Sigmoid colon (tissue), 7 donors: ENCODE measurements at places on chromosomes 16 and 17. TPM values are rescaled to one million over a fixed set of nuclear protein-coding genes. Genes with fewer than 3 reads are reported as not detected.

DNA sequence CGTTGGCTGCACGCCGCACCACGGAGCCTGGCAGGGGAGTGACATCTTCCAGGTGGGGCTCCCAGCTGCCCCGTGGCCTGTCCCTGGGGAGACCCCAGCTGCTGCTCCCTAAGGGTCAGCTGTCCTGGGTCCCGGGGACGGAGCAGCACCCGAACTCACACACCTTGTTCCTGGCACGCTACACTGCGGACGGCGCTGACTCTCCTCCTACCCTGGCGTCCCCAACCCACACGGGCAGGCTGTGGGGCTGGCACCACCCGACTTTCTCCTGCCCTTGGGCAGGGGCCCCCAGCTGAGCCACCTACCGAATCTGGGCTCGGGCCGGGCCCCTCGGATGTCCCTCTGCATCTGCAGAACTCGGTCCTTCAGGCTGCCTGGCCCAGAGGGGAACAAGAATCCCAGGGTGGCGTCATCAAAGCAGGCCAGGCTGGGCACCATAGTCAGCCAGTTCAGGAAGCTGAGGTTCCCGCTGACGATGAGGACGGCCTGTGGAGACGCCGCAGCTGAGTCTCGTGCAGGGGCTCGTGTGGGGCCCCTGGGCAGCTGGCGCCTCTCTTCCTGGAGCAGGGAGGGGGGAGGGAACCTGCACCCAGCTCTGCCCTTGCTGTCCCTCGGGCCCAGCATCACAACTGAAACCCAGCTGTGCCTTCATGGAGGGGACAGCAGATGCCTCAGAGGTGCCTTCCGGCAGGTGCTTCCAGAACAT lies 70.5 kb upstream of the GNG13 start:
- H3K36me3 ChIP-seq, result peaks cover 63% of the 10 kb centered on the region
- no peaks in the 10 kb centered on the region for H3K4me1 ChIP-seq
- no peak overlapping the region for H3K4me3 ChIP-seq
- DNase-seq, result peak; percentile 64
- H3K27ac ChIP-seq, result no peak overlapping the region
- H3K27me3 ChIP-seq, result no peaks in the 10 kb centered on the region

DNA sequence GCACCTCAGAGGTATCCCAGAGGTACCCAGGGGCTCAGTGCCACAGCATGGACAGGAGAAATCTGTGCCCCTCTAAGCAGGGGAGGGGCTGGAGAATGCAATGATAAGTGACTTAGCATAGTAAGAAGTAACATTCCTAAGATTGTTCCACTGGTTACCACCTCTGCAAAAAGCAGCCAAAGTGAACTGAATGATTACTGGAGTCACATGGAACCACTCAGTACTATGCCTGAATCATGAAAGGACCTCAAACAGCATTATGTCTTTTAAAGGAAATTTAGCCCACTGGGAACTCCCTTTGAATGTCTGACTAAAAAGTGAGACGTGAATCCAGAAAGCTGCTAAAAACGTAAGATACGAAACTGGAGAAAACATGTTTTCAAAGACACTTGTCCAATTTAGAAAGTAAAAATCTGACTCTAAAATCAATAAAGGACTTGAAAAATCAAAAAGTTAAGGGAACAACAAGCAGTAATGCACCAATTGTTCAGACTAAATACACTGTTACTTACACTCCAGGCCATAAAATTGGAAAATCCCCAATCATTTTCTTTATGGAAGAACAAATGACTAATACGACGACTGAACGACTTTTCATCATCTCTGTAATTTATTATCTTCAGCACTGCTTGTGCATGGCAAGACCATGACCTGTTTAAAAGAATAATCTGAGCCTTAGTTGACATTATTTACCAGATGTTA lies 38.6 kb downstream of the LITAFD start:
- no peak for DNase-seq
- H3K36me3 ChIP-seq, result peaks cover 53% of the 10 kb centered on the region
- no peaks in the 10 kb centered on the region for H3K27me3 ChIP-seq

- peak; percentile 94 for DNase-seq
- no peaks in the 10 kb centered on the region for H3K36me3 ChIP-seq
- H3K4me1 ChIP-seq, result peaks cover 92% of the 10 kb centered on the region
- peak overlapping the region; percentile 88 for H3K27ac ChIP-seq
- H3K27me3 ChIP-seq, result no peaks in the 10 kb centered on the region
These were observed 23.3 kb downstream of the CEP295NL start for GRCh38 chr17:78879635-78880186.

DNA sequence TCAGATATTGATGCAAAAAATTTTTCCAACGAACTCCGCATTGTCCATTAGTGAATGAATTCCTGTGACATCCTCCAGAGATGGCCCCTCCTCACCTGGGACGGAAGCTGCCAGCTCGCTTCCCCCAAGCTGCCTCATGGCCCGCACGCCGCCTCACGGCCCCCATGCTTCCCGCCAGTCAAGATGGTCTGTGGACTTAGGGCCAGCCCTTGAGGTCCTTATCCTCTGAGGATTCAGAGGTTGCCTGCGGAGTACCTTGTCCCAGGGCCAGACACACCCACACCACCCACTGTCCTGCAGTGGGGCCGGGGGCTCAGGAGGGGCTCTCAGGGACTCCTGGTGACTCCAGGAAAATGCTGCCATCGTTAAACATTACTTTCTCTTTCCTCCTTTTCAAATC lies 73.6 kb downstream of the SEC14L1 start:
- no peak overlapping the region for H3K27ac ChIP-seq
- peaks cover 31% of the 10 kb centered on the region for H3K36me3 ChIP-seq
- H3K4me1 ChIP-seq, result peaks cover 2% of the 10 kb centered on the region
- DNase-seq, result peak; percentile 27

DNA sequence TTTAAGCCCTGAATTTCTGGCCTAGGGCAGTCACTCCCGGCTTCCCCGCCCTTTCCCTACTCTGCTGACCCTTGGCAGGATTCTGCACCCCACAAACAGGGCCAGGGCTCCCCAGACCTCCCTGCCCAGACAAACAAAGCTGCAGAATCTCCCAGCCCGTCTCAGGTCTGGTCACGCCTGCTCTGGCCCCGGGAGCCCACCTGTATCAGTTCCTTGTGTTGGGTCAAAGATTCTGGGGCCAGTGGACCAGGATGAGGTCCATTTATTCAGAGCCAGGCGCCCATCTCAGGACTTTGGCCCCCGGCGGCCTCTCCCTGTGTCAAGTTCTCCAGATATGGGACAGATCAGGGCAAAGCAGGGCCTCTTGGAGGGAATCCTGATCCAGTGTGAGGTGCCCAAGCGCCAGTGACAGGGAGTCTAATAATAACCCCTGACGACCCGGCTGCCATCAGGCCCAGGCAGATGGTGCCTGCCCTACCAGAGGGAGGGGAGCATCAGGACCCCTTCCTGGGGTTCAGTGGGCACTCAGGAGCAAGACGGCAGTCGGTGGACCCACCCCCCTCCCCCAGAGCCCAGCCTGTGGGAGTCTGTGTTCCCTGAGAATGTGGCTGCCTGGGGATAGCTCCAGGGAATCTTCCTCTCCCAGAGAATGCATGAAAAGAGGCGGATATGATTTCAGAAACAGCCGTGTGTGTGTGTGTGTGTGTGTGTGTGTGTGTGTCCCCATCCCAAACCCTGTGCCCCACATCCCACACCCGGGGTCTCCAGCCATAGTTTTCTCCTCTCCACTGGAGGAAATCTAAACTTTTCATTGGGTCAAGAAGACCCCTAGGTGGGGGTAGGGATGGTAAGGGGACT lies 1.3 kb downstream of the TTYH2 start:
- no peak for DNase-seq
- peaks cover 6% of the 10 kb centered on the region for H3K36me3 ChIP-seq
- peak overlapping the region; percentile 53 for H3K4me3 ChIP-seq
- H3K4me1 ChIP-seq, result peaks cover 52% of the 10 kb centered on the region
- peak overlapping the region; percentile 76 for H3K27ac ChIP-seq

RASL10B gene
- 0.60 TPM for polyA plus RNA-seq

- no peaks in the 10 kb centered on the region for H3K4me1 ChIP-seq
- no peaks in the 10 kb centered on the region for H3K36me3 ChIP-seq
- no peaks in the 10 kb centered on the region for H3K27me3 ChIP-seq
- no peak overlapping the region for H3K4me3 ChIP-seq
These were observed 956.3 kb upstream of the SOX9 start for GRCh38 chr17:71164561-71164960.

GRCh38 chr16:13099822-13100221 lies 198.4 kb downstream of the SHISA9 start:
- H3K27ac ChIP-seq, result no peak overlapping the region
- H3K4me1 ChIP-seq, result no peaks in the 10 kb centered on the region
- no peaks in the 10 kb centered on the region for H3K36me3 ChIP-seq
- no peaks in the 10 kb centered on the region for H3K27me3 ChIP-seq
- DNase-seq, result no peak

DNA sequence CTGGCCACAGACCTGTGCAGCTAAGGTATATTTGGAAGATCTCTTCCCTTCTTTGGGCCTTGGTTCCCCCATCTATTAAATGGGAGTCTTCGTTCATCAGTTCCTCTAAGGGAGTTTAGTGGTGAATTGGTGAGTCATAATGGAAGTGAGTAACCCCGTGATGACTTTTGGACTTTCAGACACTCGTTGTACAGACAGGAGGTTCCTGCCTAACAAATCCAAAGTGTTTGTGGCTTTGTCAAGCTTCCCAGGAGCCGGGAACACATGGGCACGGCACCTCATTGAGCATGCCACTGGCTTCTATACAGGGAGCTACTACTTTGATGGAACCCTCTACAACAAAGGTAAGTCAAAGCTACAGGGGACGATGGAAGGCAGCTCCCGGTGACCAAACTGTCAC lies 40.4 kb downstream of the WSCD1 start:
- no peak for DNase-seq
- no peak overlapping the region for H3K4me3 ChIP-seq
- H3K27me3 ChIP-seq, result no peaks in the 10 kb centered on the region

- H3K4me1 ChIP-seq, result peaks cover 19% of the 10 kb centered on the region
- no peak for DNase-seq
- H3K27ac ChIP-seq, result no peak overlapping the region
- H3K4me3 ChIP-seq, result no peak overlapping the region
These were observed 16.2 kb upstream of the NOG start for GRCh38 chr17:56577190-56577842.

TEFM gene
- 18.7 TPM for polyA plus RNA-seq

DNA sequence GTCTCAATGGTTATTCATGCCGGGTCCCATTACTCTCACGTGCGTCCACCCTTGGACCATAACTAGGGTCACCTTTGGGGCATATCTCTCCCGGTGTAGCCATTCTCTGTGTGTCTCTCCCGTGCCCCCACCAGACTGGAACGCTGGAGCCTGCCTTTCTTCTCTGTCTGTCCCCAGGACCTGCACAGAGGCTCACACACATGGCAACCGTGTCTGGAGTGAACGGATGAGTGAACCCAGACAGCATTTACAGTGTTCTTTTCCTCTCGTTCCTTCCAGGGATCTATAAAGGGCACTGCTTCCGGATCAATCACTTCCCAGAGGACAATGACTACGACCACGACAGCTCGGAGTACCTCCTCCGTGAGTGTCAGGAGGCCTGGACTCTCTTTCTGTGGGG lies 26.4 kb upstream of the CACNG1 start:
- H3K4me3 ChIP-seq, result no peak overlapping the region
- no peaks in the 10 kb centered on the region for H3K27me3 ChIP-seq
- no peak overlapping the region for H3K27ac ChIP-seq
- H3K36me3 ChIP-seq, result no peaks in the 10 kb centered on the region
- DNase-seq, result no peak
- no peaks in the 10 kb centered on the region for H3K4me1 ChIP-seq

- H3K4me3 ChIP-seq, result no peak overlapping the region
- peaks cover 11% of the 10 kb centered on the region for H3K36me3 ChIP-seq
- no peak overlapping the region for H3K27ac ChIP-seq
- no peaks in the 10 kb centered on the region for H3K27me3 ChIP-seq
- no peaks in the 10 kb centered on the region for H3K4me1 ChIP-seq
These were observed 8.0 kb upstream of the TEDC2 start for GRCh38 chr16:2451851-2452320.

RCVRN gene
- polyA plus RNA-seq, result not detected

GRCh38 chr16:49496656-49497055 lies 123.1 kb downstream of the C16orf78 start:
- no peak overlapping the region for H3K27ac ChIP-seq
- no peaks in the 10 kb centered on the region for H3K27me3 ChIP-seq
- no peaks in the 10 kb centered on the region for H3K36me3 ChIP-seq
- peaks cover 6% of the 10 kb centered on the region for H3K4me1 ChIP-seq
- no peak for DNase-seq

DNA sequence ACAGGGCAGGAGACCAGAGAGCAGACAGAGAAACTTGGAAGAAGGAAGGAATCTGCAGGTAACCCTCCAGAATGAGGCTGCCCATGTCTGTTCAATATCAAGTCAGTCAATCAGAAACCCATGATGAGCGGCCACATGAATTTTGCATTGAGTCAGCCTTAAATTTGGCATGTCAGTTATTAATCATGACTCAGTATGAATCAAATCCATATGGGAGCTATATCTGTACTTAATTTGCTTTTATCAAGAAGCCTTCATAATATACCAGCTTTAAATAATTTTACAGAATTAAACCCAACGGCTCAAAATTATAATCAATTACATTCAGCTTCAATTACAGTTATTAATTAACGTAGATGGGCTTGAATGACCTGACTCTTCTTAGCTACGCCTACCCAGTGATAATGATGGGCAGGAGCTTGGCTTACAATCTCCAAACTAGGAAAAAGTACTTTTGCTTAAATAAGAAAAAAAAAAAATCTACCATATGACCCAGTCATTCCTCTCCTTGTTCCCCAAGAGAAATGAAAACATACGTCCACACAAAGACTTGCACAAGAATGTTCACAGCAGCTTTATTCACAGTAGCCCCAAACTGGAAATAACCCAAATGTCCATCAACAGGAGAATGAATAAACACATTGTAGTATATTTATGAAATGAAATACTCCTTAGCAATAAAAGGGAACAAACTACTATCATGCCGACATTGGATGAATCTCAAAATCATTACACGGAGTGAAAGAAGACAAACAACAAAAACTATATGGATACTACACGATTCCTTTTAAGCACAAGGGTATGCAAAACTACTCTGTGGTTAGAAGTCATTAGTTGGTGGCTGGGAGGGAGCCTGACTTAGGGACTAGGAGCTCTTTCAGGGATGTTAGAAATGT lies 48.6 kb downstream of the SLC39A11 start:
- no peak for DNase-seq
- H3K27me3 ChIP-seq, result no peaks in the 10 kb centered on the region
- H3K27ac ChIP-seq, result peak overlapping the region; percentile 31
- no peaks in the 10 kb centered on the region for H3K36me3 ChIP-seq
- no peak overlapping the region for H3K4me3 ChIP-seq
- peaks cover 20% of the 10 kb centered on the region for H3K4me1 ChIP-seq

DNA sequence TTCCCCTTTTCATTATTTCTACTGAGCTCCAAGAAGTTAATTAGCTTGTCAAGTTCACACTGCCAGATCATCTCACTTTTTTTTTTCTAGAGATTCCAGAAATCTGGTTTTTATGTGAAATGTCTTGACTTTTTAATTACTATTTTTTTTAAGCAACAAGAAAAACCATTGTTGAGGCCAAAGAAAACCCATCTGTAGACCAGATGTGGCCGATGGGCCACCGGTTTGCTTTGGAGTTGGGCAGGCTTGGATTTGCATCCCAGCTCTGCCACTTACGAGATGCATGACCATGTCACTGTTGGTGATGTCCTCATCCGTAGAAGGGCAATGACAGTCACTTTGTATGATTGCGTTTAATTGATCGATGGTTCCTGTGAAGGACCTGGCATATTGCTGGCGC lies 34.2 kb upstream of the MRTFB start:
- H3K4me3 ChIP-seq, result no peak overlapping the region
- H3K36me3 ChIP-seq, result no peaks in the 10 kb centered on the region
- no peak overlapping the region for H3K27ac ChIP-seq
- no peak for DNase-seq
- H3K4me1 ChIP-seq, result no peaks in the 10 kb centered on the region

SSTR5 gene
- not detected for polyA plus RNA-seq
